Kidney epithelial cell (primary cell): ENCODE measurements at places on chromosomes 7 and 10. TPM values are rescaled to one million over a fixed set of nuclear protein-coding genes. Genes with fewer than 3 reads are reported as not detected.
A peak's percentile ranks its signal among the peaks of the same experiment; 100 is the strongest.

Gene UPP1
- 421 and 429 TPM in 2 replicates for total RNA-seq

DNA sequence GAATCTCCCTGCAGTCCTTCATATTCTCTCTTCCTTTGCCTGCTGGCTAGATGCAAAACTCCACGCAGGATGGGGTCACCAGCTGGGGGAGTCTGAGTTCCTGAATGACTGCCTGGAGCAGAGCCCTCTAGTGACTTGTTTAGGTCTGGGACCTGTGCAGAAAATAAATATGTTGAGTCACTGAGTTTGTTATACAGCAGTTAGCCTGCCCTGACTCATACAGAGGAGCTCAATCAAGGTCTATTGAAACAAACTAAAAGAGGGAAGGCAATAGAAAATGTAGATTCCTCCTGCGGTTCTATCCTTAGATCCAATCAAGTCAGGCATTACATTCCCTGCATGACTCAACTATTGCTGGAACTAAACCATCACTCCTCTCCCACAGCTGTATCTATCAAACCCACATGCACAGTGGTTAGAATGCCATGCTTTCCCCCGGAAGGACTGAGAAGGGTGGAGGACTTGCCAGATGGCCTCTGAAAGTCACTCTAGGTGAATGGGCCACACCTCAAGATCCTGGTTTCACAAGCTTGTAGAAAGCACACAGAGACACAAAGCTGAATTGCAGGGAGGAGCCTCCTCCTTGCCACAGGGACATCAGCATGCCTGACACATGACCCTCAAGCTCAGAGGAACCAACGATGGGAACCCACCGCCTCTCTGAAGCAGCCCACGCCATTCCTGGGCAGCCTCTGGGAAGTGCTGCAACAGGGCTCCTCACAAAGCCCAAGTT is 73.9 kb downstream of the SH3PXD2A start:
- DNase-seq, result peak; percentile 97

Gene SSC4D
- 5.4 and 6.4 TPM in 2 replicates for total RNA-seq

DNA sequence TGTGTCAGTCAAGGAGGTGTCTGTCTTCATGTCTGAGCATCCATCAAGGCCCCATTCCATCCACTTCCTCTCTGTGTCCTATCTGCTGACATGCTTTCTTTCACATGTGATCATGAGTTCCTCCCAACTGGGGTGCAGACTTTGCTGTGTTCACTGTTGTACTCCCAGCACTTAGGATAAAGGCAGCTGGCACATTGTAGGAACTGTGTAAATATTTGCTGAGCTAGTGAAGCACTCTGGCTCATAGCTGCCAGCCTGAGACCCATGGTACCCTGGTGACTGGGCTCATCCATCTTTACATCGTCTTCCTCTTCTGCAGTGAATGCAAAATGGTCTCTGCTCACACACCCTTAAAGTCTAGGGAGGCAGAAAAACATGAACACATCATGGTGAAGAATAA is 242.2 kb upstream of the IGFBP3 start:
- DNase-seq, result no peak

Gene PDK4
- 0.42 and 0.48 TPM in 2 replicates for total RNA-seq

DNA sequence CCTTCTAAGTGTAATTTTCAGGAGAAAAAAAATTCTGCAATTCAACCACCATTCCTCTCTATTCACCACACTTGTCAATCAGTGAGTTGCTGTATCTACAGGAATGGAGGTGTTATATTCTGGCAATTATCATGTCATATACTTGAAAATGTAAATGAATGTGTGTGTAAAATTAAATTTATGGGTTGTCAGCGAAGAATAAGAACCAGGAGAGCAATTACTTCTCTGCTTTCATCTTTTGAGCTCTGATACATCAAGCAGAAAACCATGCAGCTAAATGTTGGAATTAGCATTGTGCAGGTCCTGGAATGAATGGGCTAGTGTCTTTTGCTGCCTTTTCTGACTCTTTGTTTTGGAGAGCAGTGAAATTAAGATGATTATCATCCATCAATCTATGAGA is 207.6 kb downstream of the FOXP2 start:
- DNase-seq, result no peak
